ENCODE measurements at places on chromosomes 6 and 20. TPM values are rescaled to one million over a fixed set of nuclear protein-coding genes. Genes with fewer than 3 reads are reported as not detected.

DNA sequence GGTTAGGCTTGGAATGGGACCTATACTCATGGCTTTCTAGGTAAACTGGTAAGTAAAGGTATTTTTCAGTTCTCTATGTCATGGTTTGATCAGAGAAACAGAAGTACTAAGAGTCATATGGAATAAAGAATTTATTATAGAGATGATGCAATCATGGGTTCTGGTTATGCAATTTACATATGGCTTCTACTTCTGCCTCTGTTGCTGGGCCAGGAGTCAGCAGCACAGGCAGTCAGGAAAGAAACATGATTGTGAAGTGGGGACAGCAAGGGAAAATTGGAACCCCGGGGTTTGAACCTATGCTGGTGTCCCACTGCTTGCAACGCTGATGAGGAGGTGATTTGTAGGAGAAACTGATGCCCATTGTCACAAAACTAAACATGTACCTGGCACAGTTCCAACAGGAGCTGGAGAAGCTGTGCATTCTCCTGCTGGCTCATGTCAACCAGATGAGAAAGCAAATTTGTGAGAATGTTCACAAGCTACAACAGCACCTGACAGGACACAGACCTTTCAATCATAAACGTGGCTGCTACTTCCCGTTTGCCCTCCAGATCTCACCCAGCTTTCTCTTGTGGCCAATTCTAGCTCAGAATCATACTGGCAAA is 887.1 kb downstream of the TFAP2A start:
- no peaks in the 10 kb centered on the region for H3K27me3 ChIP-seq
- H3K27ac ChIP-seq: no peak overlapping the region
- no peak overlapping the region for H3K4me3 ChIP-seq

DNA sequence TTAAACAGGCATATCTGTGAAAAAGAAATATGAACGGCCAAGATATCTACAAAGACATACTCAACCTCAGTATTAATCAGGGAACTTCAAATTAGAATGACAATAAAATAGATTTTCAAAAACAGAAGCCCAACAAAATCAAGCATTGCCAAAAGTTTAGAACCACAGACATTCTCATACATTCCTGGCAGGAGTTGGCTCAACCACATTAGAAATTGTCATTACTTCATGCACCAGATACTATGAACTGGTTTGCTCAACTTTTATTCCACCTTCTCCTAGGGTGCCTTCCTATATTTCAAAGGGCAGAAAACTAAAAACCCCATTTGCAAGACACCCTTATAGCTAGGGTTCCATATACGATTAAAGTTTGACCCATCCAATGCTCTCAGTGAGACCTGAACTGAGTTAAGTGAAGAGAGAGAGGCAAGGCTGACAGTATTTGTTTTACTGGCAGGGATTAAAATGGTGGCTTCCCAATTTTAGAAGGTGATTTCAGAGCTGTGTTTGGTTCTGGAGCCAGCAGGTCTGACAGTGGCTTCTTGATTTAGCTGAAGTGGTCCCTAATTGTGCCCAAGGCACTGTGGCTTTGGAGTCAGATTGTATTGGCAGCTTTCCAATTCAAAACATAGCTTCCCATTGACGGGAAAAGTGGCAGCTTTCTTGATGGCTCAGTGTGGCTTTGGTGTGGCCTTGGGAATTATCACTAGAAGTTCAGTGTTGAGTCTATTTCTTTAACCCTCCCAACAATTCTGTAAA is 77.1 kb upstream of the CDYL start:
- no peaks in the 10 kb centered on the region for H3K4me1 ChIP-seq
- no peaks in the 10 kb centered on the region for H3K36me3 ChIP-seq
- no peak for DNase-seq
- no peak overlapping the region for H3K27ac ChIP-seq
- no peak overlapping the region for H3K4me3 ChIP-seq

DNA sequence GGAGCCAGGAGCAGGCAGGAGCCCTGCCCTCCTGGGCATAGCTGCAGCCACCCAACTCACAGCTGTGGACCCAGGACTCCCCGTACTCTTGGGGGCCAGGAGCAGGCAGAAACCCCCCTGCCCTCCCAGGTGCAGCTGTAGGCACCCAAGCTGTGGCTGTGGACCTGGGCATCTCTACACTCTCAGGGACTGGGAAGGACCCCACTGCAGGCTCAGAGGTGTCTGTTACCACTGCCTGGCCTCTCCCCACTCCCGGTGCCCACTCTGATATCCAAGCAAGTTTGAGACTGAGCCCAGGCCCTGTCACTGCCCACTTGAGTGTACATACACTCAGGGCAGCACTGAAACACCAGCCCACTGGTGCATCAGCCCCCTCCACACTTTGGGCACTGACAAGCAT is 193.5 kb upstream of the MANEA start:
- H3K27ac ChIP-seq: no peak overlapping the region
- DNase-seq: no peak
- H3K4me3 ChIP-seq: no peak overlapping the region
- no peaks in the 10 kb centered on the region for H3K4me1 ChIP-seq

GRCh38 chr6:90469906-90470305 is 117.0 kb downstream of the MAP3K7 start:
- H3K4me1 ChIP-seq: peaks cover 87% of the 10 kb centered on the region
- H3K36me3 ChIP-seq: peaks cover 15% of the 10 kb centered on the region
- no peak overlapping the region for H3K27ac ChIP-seq
- H3K27me3 ChIP-seq: peaks cover 5% of the 10 kb centered on the region
- DNase-seq: no peak
- H3K4me3 ChIP-seq: no peak overlapping the region

- no peak overlapping the region for H3K4me3 ChIP-seq
- peaks cover 20% of the 10 kb centered on the region for H3K4me1 ChIP-seq
- DNase-seq: no peak
- H3K27ac ChIP-seq: no peak overlapping the region
Observed at GRCh38 chr6:137031122-137031521, 13.6 kb downstream of the IL20RA start.

DNA sequence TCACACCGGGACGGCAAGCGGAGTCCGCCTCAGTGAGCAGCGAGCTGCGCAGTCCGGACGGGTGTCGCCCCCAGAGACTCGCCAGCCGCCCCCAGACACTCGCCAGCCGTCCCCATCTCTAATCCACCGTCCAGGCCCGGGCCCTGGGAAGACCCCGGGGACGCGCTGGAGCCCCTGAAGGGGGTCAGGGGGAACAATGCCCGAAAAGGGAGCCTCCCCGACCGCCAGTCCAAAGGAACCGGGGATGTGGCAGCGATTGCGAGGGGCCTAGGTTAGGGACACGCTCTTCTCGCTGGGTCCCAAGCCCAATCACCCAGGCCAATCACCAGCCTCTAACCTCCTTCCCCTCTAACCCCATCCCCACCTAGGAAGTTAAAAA is 33.1 kb downstream of the TFAP2A start:
- no peak for DNase-seq
- H3K27ac ChIP-seq: peak overlapping the region; percentile 24
- H3K27me3 ChIP-seq: peaks cover 66% of the 10 kb centered on the region
- H3K4me1 ChIP-seq: no peaks in the 10 kb centered on the region
- H3K4me3 ChIP-seq: no peak overlapping the region

- DNase-seq: no peak
- H3K27me3 ChIP-seq: peaks cover 28% of the 10 kb centered on the region
- H3K4me3 ChIP-seq: no peak overlapping the region
Observed at GRCh38 chr20:50216543-50217206, 26.0 kb downstream of the CEBPB start.

- no peaks in the 10 kb centered on the region for H3K36me3 ChIP-seq
- DNase-seq: no peak
- H3K4me3 ChIP-seq: no peak overlapping the region
- no peaks in the 10 kb centered on the region for H3K4me1 ChIP-seq
- no peak overlapping the region for H3K27ac ChIP-seq
- no peaks in the 10 kb centered on the region for H3K27me3 ChIP-seq
Observed at GRCh38 chr6:56375806-56376205, 128.4 kb upstream of the COL21A1 start.

GRCh38 chr6:164379795-164380194 is 929.6 kb downstream of the C6orf118 start:
- no peak overlapping the region for H3K4me3 ChIP-seq
- H3K27ac ChIP-seq: no peak overlapping the region
- H3K36me3 ChIP-seq: no peaks in the 10 kb centered on the region
- DNase-seq: no peak

DNA sequence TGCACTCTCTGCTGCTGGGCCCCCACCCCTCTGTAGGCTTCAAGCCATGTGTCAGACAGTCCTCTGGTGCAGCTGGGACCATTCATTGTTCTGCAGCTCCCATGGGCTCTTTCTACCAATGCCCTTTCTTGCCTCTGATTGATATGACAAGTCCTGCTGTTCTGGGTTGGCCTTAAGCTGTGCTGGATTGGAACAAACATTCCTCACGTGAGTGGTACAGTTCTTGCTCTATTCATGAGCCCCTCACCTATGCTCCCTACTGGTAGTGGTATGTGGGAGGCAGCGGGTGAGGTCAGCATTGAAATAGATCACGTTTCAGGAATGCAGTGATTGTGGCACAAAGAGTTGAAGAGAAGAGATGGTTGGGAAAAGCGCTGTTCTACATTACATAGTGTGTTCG is 48.8 kb upstream of the RALY start:
- H3K27ac ChIP-seq: no peak overlapping the region
- peaks cover 3% of the 10 kb centered on the region for H3K36me3 ChIP-seq
- no peak overlapping the region for H3K4me3 ChIP-seq
- H3K27me3 ChIP-seq: no peaks in the 10 kb centered on the region

DNA sequence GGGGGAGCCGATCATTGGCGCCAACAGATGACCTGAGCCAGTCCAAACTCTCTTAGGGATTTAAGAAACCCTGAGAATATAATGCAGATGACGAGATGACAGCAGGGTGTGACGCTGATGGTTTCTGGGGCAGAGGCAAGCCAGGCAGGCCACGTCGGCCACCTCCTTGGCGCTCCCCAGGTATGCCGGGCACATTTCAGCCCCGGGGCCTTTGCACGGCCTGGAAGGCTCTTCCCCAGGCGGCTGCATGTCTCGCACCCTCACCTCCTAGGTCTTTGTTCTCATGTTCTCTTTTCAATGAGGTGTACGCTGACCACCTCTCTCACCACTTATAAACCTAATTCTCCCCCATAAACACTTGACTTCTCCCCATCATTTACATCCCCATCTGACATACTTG is 64.9 kb downstream of the RBM38 start:
- H3K4me1 ChIP-seq: peaks cover 14% of the 10 kb centered on the region
- no peak overlapping the region for H3K27ac ChIP-seq
- H3K27me3 ChIP-seq: peaks cover 4% of the 10 kb centered on the region
- no peaks in the 10 kb centered on the region for H3K36me3 ChIP-seq
- H3K4me3 ChIP-seq: no peak overlapping the region

- peaks cover 17% of the 10 kb centered on the region for H3K4me1 ChIP-seq
- no peak overlapping the region for H3K4me3 ChIP-seq
- no peak for DNase-seq
- H3K36me3 ChIP-seq: peaks cover 29% of the 10 kb centered on the region
- no peaks in the 10 kb centered on the region for H3K27me3 ChIP-seq
- H3K27ac ChIP-seq: no peak overlapping the region
Observed at GRCh38 chr20:10040070-10040975, 5.5 kb downstream of the ANKEF1 start.

DNA sequence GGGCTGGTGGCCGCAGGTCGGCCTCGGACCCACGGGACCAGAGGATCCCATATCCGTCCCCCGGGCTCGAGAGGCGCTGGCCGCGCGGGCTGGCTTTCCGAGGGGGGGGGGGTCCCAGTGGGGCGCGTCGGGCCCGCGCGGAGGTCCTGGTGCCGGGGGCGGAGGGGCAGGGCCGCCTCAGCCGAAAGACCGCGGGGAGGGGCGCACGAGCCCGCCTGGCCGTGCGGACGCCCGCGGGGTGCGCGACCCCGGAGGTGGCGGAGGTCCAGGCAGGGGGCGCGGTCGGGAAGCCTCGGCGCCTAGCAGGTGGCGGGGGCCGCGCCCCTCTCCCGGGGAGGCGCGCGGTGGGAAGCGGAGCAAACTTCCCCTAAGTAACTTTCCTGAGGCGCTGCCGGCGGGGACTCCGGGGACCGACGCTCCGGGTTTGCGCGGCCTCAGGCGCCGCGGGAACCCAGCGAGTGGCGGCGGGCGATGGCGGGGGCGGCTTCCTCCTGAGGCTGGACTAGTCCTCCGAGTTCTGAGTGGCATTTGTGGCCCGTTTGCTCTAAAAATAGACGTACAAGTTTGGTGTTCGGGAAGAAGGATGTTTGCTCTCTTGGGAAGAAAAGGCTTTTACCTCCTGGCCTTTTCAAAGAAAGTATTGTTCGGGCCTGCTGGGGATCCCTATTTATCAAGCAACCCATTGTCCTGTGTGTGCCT is 26.5 kb upstream of the BTBD3 start:
- peak overlapping the region; percentile 41 for H3K4me3 ChIP-seq
- H3K36me3 ChIP-seq: peaks cover 2% of the 10 kb centered on the region
- H3K27me3 ChIP-seq: peaks cover 31% of the 10 kb centered on the region
- no peak overlapping the region for H3K27ac ChIP-seq
- H3K4me1 ChIP-seq: peaks cover 3% of the 10 kb centered on the region

DNA sequence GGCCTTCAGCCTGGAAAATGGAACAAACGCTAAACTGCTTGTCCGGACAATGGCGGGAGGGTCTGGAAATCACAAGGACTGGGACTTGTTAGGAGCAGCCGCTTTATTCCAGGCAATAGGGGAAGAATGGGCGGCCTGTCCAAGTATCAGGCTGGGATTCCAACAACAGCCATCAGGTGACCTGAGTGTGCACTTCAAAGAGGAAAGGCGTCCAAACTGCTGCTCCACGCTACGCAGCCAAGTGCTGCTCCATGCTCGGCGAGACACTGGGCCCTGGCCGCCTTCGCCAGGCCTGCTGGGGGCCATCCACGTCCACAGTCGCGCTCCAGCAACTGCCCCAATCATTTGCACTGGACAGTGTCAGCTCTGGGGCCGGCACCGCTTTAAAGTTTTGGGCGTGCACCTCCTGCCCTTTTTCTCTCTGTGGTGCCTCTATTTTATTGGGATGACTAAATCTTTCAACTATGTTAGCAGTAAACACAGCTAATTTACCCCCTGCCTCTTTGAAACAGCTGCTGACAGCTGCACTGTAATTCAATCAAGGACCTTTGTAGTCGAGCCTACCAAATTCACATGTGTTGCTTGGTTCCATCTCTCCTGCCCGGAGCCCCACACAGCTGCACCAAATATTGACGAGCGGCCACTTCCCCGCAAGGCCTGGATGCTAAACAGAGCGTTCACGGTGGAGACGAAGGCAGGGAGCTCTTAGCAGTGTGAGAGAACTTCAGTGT is 98.3 kb downstream of the BMP7 start:
- no peaks in the 10 kb centered on the region for H3K27me3 ChIP-seq
- DNase-seq: no peak
- no peaks in the 10 kb centered on the region for H3K4me1 ChIP-seq
- H3K27ac ChIP-seq: no peak overlapping the region

DNA sequence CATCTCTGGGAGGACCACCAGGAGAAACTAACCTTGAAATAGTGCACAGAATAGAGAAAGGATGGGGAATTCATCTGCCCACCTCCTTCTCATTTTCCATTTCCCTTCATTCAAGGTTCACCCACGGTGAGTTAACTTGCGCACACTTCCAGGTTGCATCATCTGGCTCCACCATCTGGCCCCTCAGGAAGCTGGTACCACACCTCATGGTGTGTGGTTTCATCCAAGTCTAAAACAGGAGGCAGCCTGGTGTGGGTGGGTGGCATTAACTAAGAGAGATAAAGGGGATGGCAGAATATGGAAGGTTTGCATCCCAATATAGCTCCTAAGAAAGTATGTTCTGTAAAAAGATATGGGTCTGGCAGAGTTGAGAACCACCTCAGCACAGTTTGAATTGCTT is 3.8 kb downstream of the ZNF334 start:
- peaks cover 6% of the 10 kb centered on the region for H3K27me3 ChIP-seq
- H3K4me1 ChIP-seq: peaks cover 24% of the 10 kb centered on the region
- no peak overlapping the region for H3K27ac ChIP-seq
- H3K36me3 ChIP-seq: peaks cover 19% of the 10 kb centered on the region

Gene RAD21L1
- total RNA-seq: not detected

Gene VSX1
- not detected for total RNA-seq

Data from activated CD8-positive, alpha-beta memory T cell treated with anti-CD3 and anti-CD28 coated beads, Interleukin-2, amount 10 ng/mL, durations not matched to agents 7 days and 5 days (primary cell).